ENCODE measurements at places on chromosomes 6 and 20.

- DNase-seq = no peak
Measured at GRCh38 chr20:59832406-59833363, 100.8 kb downstream of the SYCP2 start.

DNA sequence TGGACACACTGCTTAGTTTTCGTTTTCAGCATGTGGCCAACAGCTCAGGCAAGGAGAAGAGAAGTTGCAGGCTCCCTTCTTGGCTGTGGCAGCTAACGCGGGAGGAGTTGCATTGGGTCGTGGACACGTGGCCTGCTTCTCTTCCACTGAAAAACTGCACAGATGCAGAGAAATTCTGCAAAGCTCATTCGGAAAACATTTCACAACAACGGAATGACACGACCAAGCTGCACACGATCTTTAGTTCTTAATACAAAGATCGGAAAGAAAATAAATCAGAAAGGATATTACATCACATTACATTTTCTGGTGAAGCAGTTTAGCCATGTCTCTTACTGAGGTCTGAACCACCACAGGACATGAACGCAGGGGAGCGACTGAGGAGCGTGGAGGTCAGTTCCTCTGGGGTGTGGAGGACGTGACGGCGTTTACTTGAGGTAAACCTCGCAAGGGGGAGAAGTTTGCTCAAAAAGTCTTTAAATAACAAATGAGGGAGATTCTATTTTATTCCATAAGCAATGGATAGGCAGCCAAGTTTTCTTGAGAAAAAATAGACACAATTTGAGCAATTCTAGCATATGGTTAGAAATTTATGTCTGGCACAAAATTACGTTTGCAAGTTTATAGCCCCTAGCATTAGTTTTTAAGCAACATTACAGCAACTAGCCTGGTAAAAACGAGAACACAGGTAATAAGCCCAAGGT is 178.3 kb downstream of the THBS2 start:
- no peak for DNase-seq

DNA sequence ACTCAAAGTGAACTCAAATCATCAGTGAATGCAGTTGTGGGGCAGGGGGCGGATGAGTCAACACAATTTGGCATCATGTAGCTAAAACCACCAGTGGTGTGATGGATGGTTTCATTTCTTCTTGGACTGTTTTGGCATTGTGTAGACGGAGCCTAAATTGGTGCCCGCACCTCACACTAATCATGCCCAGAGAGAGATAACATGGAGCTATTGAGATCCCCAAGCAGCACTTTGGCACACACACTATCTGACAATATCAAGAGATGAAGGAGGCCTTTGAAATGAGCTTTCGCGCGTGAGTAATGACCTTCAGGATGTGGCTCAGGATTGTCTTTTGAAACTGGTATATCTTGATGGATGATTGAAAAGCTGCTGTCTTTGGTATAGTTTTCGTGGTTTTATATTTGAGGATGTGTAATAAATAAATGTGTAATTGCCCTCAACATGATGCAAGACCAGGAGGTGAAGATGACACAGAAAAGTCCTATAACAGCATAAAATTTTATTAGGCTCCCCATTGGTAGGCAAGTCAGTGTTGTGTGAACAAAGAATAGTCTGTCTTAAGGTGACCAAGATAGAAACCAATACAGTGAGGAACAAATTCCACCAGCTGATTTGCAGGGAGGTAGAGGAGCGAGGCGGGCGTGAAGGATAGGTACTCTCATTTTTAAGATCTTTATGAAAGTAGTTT is 174.2 kb downstream of the TSHZ2 start:
- peak; percentile 21 for DNase-seq

GRCh38 chr6:87095087-87095509 is at the start of gene CGA:
Gene CGA (minus strand): TSS chr6:87095106. CDS start chr6:87088200, 6,906 bp downstream.
- DNase-seq = no peak

DNA sequence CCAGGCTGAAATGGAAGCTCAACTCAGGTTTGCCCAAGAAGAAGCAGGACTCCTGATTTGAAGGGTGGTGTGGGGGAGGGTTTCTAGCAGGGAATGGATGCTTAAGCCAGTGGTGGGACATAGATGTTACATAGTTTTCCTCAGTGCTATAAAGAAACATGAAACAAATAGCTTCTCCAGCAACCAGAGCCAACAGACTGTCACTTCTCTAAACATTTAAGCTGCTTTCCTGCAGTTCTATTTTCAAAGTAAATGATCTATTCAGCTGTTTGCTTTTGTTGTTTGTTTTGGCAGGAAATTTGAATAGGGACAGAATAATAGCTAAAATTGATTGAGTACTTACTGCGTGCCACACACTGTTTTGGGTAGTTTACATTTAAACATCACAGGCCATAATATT is 169.0 kb downstream of the UST start:
- no peak for DNase-seq

DNA sequence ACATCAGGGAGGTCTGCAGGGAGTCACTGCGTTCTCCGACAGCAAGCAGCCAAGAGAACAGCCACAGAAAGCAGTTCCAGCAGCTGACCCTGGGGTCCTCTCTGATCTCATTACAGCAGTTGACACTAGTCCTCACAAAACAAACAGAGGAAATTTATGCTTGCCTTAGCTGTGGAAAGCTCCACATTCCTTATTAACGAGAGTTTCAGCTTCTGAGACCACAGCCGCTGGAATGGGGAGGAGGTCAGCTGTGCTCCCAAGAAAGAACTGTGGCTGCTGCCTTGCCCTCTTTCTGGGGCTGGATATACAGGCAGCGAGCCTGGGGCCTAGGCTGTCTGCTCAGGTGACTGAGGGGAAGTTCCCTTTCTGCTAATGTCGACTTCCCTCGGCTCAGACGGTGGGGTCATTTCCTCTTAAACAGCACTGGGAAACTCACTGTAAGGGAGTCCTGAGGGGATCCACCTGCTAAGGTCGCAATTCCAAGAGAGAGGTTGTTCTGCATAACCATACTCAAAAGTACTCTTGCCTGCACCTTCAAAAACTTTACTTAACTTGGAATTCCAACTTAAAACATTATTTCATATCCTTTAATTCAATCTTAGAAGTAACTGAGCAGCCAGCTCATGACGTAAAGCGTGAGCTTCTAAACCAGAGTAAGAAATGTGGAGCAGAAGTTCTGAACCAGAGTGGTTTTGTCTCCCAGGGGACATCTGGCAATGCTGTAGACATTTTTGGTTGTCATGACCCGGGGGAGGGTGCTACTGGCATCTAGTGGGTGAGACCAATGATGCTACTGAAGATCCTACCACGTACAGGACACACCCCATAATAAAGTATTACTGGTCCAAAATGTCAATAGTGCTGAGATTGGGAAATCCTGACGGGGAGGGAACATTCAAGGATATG is 80.3 kb downstream of the BACH2 start:
- no peak for DNase-seq

DNA sequence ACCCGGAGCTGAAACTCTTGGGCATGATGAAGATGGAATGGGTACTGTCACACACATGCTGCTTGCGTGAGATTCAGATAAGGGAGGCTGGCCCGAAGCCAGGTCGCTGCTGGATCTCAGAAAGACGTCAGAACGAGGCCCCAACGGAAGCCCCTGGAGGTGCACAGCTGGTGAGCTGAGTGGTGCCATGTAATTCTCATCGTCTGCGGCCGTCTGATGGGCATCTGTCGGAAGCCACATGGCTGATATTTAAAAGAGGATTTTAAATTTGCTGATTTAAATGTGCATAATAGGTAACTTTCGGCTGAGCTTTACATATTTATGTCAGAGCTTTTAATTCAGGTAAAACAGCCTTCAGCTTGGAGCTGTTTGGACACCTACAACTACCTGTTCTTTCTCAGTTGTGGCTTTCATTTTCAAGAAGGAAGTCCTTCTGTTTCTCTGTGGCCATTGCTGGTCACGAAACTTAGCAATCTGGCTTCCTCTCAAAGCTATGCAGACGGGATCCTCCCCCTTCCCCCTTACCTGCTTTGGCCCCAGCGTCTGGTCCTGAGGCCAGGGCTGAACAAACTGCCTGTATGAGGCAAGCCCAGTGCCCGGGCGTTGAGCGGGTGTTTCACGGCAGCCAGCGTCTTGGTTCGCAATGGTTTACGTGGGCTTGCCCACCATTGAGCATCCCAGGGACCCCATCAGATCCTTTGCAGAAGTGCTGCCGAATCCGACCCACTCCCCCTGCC is 9.2 kb downstream of the SLCO4A1 start:
- peak; percentile 87 for DNase-seq

DNA sequence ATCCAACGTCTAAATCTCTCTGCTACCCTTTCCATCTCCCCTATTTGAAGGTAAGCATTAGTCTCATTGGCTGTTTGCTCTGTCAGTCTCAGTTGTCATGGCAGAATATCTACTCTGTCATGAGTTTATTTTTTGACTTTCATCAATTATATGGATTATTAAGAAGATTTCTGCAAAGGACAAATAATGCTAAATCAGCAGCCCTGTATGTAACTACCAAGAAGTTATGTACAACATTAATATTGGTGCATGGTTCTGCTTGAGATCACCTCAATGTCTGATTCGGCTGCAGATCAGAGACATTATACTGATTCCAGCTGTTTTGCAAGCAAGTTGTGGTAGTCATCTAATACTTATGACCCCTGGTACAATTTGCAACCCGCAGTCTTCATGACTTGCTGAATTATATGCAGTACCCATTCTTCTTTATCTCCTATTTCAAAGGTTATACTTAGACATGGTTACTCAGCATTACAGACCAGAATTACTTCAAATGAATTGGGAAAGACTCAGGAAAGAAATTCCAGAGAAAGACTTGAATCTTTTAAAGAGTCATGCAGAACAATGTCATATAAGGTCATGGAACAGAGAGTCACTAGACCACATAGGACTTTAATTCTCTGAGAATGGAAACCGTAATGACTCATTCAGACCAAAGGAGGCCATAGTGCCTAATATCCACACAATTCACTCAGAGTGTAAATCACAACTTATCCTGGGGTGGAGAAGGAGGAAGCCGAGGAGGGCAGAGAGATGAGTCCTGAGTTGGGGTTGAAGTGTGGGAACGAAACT is 201.4 kb downstream of the IBTK start:
- no peak for DNase-seq

GRCh38 chr20:40982415-40983145 is 46.0 kb upstream of the TOP1 start:
- no peak for DNase-seq

DNA sequence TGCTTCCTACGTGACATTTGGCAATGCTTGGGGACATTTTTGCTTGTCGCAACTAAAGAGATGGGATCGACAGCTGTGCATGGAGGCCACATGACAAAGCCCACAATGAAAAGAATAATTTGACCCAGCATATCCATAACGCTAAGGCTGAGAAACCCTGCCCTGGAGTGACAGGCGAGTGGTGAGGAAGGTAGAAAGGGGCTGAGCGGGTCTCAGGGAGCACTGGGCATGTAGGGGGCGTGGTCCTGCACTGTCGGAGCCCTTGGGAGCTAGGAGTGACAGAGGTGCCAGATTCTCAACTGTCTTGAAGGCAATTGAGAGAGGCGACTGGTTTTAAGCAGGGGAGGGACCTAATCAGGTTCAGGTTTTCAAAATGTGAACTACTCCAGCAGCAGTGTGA is 13.6 kb downstream of the GGTLC1 start:
- DNase-seq = no peak

DNA sequence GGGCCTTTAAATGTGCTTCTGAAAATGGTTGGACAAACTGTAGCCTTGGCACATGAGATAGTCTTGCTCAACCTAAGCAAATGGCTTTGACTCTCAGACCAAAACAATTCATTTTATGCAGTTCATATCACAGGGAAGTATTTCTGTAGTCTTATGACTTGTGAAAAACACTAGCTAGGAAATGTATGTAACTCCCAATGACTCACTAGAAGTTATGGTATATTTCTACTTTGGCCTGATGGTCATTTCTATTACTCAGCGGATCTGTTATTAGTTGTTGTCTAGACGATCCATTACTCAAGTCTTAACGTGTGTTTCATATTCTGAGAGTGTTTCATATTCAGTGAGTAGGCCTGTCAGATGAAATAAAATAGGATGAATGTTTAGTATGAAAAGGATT is 1333.5 kb downstream of the KHDRBS2 start:
- DNase-seq = no peak

DNA sequence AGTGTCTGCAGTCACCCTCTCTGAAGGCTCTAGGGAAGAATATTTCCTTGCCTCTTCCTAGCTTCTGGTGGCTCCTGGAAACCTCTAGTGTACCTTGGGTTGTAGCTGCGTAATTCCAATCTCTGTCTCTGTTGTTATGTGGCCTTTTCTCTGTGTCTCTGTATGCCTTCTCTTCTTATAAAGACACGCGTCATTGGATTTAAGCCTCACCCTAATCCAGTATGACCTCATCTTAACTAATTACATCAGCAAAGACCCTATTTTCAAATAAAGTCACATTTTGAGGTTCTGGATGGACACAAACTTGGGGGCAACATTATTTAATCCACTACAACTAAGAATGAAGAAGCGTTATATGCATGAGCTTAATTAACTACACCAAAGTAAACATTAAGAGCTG is 111.4 kb upstream of the ZNF184 start:
- no peak for DNase-seq

DNA sequence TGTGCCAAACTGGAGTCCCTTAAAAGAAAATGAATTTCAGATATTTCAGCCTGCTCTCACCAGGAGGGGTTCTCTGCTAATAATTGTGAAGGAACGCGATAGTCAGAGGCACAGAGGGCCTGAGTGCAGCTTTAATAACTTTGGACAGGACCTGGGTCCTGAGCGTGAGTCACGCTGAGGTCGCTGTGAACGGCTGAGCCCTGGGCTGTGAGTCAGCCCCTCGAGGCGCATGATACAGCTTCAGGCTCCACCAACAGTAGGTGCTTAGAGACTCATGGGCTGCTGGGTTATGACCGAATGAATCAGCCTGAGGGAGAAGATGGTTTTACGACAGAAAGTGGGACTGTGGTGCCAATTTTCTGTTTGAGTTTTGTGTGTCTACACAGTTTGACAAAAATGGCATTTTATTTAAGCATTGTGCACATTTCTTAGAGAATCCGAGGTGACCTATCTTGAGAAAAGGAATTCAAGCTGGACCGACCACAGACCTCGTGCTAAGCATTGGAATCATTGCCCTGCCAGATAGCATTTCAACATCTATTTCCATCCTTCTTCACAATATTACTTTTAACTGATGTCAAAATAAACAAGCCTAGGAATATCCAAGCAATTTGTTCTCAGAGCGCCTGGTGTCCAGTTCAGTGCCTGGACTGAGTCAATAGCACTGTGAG is 183.0 kb downstream of the THBS2 start:
- no peak for DNase-seq
